NCI-H1048 (cell line): ENCODE measurements at places on chromosomes 11 and 22.

- no peak for DNase-seq
These were observed 162.5 kb downstream of the SWAP70 start for GRCh38 chr11:9826390-9826789.

DNA sequence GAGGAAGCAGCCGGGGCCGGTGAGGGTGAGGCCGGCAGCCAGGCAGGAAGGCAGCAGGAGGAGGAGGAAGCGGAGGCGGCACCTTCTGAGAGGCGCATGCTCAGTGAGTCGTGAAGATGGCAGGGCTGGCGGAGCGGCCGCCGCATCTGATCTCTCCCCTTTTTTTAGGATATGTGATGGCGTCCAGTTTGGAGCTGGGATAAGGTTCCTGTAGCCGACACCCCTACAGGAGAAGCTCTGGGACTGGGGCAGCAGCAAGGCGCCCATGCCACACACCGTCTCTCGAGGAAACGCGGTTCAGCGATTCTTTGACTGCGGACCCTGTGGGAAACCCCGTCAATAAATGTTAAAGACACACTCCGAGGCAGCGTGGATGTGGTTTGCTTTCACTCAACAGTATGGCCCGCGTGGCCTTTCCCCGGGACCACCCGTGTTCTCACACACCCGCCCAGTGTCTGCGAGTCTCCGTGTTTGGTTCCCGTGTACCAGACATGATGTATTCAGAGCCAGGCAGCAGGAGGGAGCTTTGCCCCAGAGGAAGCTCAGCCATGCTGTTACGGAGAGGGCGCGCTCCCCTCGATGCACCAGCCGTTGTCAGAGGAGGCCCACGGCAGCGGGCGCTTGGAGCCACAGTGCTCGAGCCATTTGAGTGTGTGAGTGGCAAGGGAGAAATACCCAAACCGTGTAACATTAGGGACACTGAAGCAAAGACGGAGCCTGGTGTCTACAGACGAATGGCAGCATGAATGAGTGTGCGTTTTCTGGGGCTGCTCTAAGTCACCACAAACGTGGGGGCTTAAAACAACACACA lies 27.7 kb upstream of the PARVB start:
- no peak for DNase-seq

GRCh38 chr11:128776424-128777284 lies 82.8 kb downstream of the FLI1 start:
- no peak for DNase-seq

DNA sequence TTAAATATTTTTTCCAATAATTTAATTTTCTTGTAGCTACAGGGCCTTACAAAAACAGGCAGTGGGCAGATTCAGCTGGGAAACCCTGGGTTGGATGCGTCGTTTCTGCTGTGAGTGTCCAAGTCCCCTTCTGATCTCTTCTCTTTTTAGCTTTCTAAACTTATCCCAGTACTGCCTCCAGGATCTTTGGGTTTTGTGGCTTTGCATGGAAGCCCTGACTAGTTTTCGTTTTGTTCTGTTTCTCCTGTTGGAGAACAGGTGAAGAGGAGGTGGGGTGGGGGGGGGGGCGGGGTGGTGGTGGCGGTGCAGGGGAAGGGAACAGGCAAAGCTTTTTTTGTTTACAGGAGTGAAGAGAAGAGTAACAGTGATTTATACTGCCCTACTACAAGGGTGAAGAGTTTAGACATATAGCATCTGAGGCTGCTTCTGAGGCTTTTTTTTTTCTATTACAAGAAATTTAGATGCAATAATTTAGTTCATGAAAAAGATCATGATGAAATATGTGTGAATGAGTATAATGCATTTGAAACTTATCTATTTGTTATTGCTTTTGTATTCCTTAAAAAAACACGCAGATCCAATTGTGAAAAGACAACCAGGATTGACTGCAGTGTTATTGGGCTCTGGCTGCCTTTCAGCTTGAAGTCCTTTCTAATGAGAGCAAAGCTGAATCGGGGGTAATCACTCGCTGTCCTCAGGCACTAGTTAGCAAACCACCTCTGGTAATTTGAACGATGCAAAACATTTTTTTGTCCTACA lies 142.9 kb downstream of the NCAM1 start:
- peak; percentile 66 for DNase-seq

- DNase-seq: no peak
These were observed 1.6 kb downstream of the CBX7 start for GRCh38 chr22:39150848-39151215.

DNA sequence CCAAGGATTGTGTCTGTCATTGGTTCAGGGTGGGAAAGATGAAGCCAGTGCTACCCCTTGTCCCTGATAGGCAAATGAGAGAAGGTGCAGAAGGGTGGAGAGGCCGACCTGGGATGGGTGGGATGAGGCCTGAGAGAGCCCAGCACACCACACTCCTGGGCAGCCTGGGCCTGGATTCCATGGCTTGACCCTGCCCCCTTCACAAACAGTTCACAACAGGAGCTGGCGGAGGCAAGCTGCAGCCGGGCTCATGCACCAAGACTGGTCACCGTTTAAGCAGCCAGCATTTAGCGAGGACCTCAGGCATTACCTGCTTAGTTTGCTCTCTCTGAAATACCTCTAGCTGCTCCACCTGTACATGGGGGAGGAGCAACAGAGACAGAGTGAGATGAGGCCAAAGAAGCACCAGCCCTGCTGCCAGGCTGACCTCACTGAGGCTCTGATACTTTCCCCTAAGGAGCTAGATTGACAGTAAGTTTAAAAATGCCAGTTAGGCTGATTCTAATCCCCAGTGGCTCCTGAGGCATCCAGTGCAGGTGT lies 13.5 kb downstream of the IL18BP start:
- DNase-seq: no peak

- DNase-seq: no peak
These were observed 59.2 kb upstream of the USP47 start for GRCh38 chr11:11782532-11783110.

GRCh38 chr11:28965819-28966218 lies 857.6 kb downstream of the METTL15 start:
- DNase-seq: no peak

- no peak for DNase-seq
These were observed 28.7 kb upstream of the RTL6 start for GRCh38 chr22:44526779-44527126.

GRCh38 chr22:50138988-50139387 lies 31.5 kb upstream of the PANX2 start:
- DNase-seq: no peak

DNA sequence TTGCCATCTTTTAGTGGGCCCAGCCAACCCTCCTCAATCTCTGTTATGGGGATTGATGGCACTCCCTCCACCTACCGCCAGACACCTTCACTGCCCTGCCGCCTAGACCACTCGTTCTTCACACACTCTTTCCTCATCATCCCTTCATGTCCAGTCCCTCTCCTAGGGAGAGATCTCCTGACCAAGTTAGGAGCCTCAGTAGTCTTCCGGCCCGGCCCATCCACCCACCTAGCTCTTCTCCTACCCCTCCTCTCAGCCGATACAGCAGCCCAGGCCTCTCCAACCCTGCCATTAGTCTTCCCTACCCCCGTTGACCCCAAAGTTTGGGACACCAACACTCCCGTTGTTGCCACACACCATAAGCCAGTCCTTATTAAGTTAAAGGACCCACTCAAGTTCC lies 11.0 kb upstream of the OR56A3 start:
- no peak for DNase-seq

- no peak for DNase-seq
These were observed 468.0 kb downstream of the OPCML start for GRCh38 chr11:133064152-133064877.

DNA sequence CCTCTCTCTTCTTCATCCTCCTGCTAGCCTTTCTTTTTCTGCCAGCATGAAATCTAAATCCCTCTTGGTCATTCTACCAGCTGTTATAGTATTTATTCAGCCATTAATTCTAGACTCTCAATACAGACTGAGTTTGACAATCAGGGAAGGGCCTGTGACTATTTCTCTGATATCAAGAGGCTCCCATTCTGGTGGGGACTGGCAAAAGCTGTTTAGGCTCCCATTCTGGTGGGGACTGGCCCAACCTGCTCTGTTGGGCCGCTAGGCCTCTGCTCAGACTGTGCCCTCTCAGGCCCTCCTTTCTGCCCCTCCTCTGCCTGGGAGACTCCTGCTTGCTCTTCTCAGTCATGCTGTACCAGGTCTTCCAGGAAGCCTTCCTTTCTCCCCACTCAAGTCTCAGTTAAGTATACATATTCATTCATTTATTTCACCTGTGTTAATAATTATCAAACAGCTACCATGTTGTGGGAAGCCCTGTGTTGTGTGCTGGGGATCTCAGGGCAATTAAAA lies 323.7 kb upstream of the NARS2 start:
- DNase-seq: no peak

DNA sequence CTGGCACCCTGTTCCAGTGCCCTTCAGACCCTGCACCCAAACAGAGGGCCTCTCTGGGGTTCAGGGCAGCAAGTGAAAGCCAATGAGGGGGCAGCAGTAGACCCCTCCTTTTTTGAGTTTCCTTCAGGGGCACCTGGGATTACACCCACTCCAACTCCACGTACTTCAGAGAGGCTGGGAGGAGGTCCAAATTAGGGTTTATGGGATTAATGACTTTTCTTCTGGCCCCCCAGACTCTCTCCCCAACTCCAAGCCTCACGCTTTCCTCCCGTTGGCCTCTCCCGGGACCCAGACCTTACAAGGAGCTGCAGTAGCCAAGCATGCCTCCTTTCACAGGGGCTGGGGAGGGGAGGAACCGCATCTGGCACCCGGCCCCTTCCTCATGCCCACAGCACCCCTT lies 101.7 kb downstream of the NECTIN1 start:
- DNase-seq: no peak

DNA sequence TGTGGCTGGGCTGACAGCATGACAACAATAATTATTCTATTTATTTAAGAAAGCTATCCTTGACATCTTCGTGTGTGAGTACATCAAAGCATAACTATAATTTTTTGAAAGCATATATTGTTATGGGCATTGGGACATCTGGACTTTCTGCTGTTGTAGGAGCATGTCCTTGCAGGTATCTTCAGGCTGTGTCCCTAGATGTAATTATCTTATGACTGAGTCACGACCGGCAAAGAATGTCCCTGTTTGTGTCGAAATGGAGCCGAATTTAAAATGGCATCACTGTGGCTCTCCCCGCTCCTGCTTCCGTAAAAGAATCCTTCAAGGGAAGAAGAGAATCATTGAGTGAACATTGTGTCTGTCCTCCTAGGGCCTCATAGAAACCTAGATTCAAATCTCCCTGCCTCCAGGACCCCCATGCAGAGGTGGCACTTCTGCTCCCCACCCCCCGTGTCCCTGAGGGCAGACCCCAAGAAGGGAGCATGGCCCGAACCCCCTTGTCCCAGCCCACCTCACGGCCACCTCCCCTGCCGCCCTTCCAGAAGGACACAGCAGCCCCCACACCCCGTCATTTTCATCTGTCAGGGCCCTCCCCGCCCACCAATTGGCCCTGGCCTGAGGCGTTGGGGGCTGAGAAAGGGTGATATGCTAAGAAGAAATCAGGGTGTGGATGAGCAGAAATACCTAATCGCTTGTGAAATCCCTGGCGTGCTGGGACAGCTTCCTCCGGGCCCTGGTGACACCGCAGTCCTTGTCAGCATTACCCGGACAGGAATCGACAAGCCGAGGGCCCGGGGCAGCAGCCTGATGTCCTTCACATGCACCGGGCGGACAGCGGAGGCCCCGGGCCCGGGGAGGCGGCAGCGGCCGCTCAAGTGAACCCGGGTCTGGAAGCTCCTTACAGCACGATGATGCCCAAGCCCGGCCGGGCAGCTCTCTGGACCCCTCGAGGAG lies 48.6 kb upstream of the SLC22A12 start:
- DNase-seq: no peak

DNA sequence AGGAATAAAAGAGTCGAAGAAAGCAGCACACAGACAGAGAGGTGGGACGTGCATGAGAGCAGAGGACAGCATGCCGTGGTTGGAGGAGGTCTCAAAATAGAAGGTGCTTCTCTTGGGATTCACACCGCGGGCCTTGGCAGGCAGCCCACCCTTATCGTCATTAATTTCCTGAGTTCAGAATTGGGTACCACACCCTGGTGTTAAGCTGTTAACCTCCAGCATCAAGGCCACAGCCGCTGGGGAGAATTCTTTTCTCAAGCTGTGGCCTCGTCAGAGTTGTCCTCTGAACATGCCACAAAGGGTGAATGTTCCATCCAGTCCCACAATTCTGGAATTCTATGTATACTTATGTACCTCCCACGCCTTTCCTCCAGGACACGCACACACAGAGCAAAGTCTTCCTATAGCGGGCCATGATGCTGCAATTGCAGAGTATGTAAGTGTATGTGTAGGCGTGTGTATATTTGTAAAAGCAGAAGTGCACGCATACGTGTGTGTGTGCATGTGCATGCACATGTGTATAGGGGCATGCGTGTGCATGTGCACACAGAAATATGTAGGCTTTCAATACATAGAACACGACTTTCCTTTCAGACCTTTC lies 39.0 kb downstream of the ADAMTS8 start:
- DNase-seq: no peak

DNA sequence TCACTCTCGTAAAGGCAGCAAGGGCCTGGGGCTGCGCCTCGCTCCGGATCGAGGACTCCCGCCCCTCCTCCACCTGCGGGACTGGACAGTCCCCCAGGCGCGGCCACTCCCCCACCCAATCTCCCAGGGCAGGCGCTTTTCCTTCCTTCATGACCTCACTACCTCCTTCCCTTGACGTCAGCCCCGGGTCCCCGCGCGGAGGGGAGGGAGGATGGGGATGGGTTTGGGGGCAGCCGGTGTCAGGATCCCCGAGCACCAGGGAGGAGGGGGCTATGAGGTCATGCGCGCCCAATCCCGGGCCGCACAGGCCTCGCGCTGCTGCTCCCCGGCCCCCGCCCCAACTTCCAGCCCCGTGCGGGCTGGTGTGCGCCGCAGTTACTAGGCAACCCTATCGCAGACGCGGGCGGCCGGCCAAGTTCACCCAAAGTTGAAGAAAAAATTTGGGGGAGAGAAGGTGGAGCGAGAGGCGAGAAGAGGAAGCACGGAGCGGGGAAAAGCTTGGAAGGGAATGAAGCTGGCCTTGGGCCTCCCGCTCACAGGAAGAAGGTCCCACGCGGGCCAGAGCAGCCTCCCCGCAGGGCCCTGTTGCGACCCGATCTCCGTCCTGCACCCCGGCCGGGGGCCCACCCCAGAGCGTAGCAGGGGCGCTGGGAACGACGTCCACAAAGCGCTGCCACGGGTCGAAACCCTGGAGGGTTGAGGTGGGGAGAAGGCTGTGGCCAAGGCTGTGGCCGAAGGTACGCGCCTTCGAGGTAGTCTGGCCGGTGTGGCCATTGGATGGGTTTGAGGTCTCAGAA lies 8.3 kb downstream of the WT1 start:
- DNase-seq: no peak

DNA sequence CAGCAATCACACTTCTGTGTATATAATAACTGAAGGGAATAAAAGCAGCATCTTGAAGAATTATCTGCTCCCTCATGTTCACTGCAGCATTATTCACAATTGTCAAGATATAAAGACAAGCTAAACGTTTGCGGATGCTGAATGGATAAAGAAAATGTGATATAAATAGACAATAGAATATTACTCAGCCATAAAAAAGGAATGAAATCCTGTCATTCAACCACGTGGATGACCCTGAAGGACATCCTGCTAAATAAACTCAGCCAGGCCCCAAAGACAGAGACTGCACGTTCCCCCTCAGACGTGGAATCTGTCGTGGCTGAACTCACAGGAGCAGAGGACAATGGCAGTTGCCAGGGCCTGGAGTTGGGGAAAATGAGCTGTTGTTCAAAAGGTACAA lies 9.6 kb downstream of the ZNF195 start:
- DNase-seq: no peak

GRCh38 chr11:44005063-44005701 lies 42.6 kb upstream of the ACCSL start:
- DNase-seq: peak; percentile 36

- no peak for DNase-seq
These were observed 14.2 kb upstream of the PRAME start for GRCh38 chr22:22573047-22573889.

- no peak for DNase-seq
These were observed 175.1 kb downstream of the SWAP70 start for GRCh38 chr11:9838961-9839360.
